IMR-90 (cell line): ENCODE measurements at places on chromosomes 5 and 9. TPM values are rescaled to one million over a fixed set of nuclear protein-coding genes. Genes with fewer than 3 reads are reported as not detected.

DNA sequence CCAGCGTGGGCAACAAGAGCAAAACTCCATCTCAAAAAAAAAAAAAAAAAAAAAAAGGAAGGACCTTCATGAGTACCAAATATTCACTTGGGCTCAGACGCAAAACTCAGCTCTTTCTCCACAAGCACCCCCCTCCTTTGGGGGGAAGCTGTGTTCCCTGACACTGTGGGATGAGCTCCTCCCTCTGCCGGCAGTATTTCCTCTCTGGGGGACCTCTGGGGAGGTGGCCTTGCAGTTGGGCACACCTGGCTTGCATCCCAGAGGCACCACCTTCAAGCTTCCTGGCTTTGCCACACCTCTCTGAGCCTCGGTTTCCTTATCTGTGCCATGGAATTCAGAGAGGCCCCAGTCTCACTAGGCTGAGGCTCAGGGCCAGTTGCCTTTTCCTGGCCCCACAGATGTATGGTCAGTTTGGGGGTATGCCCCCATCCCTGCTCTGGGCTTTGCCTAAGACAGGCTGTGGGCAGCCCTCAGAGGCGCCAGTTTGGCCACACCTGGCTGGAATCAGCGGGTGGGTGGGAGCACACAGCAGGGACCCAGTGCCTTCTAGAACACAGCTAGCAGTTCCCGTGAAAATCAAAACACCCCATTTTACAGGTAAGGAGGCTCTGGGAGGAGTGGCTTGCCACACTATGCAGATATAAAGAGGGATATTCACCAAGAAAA is 157.5 kb upstream of the IER5L start:
- H3K27me3 ChIP-seq: no peaks in the 10 kb centered on the region
- H3K36me3 ChIP-seq: no peaks in the 10 kb centered on the region
- peak overlapping the region; percentile 78 for H3K27ac ChIP-seq
- H3K4me3 ChIP-seq: no peak overlapping the region
- DNase-seq: no peak
- H3K4me1 ChIP-seq: peaks cover 42% of the 10 kb centered on the region

GRCh38 chr5:173581408-173582215 is 34.8 kb downstream of the BOD1 start:
- H3K27me3 ChIP-seq: no peaks in the 10 kb centered on the region
- peaks cover 11% of the 10 kb centered on the region; the same call in 1 of the 2 replicates for H3K4me1 ChIP-seq
- no peaks in the 10 kb centered on the region for H3K36me3 ChIP-seq

DNA sequence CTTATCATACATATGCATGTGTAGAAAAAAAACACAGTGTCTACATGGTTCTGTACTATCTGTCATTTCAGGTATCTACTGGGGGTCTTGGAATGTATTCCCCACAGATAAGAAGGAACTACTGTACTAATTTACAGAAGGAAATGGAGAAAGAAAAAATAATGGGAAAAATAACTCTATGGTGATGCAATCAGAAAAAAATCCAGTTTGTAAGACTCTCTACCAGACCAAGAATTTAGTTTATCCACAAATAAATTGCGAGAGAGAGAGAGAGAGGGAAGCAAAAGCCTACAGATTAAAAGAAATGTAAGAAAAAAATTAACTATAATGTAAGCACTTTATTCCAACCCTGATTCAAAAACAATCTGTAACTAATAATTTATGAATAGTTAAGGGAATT is 708.6 kb upstream of the ZNF608 start:
- no peak overlapping the region for H3K4me3 ChIP-seq
- no peaks in the 10 kb centered on the region for H3K27me3 ChIP-seq
- H3K27ac ChIP-seq: no peak overlapping the region
- no peaks in the 10 kb centered on the region for H3K4me1 ChIP-seq
- no peaks in the 10 kb centered on the region for H3K36me3 ChIP-seq
- DNase-seq: peak; percentile 53

DNA sequence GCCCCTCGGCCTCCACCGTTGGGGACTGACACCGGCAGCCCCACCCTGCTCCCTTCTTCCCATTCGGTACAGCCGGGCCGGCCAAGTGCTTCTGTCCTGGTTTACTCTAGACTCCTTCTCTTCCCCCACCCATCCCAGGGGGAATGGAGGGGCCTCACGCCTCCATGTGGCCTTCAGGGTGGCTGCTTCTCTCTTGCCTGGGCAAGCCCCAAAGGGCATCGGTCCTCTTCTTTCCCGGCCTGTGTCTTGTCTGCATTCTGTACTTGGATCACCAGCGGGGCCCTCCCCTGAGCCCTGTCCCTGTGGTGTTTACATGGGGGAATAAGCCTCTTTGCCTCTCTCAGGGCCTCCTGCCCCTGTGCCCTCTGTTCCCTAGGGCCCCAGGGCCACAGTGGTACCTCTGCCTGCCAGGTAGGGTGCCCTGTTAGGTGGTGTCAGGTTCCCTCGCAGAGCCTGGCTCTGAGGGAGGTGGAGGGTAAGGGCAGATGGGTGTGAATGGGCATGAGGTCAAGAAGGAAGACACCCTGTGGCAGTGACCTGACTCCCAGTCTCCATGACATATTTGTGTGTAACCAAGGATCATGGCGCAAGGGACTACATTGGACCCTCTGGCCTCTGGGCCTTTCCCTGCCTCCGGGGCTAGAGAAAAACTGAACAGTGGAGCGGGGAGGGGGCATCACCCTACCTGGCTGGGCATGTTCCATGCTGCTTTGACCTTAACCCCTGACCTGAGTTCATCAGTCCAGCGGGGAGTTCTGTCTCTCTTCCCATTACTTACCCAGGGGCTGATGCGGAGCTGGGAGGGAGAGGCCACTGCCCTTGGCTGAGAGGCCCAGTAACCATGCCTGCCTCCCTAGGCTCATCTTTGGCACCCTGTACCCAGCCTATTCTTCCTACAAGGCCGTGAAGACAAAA is 1.6 kb downstream of the REEP2 start:
- H3K4me3 ChIP-seq: no peak overlapping the region
- peaks cover 7% of the 10 kb centered on the region for H3K36me3 ChIP-seq
- DNase-seq: no peak

- peaks cover 9% of the 10 kb centered on the region; the same call in 1 of the 2 replicates for H3K36me3 ChIP-seq
- peaks cover 6% of the 10 kb centered on the region for H3K4me1 ChIP-seq
- DNase-seq: no peak
- H3K27ac ChIP-seq: no peak overlapping the region
- H3K4me3 ChIP-seq: no peak overlapping the region
- peaks cover 27% of the 10 kb centered on the region for H3K27me3 ChIP-seq
Observed at GRCh38 chr5:174734571-174735497, 10.5 kb downstream of the MSX2 start.

- H3K27me3 ChIP-seq: no peaks in the 10 kb centered on the region
- DNase-seq: no peak
- no peak overlapping the region for H3K4me3 ChIP-seq
- H3K36me3 ChIP-seq: no peaks in the 10 kb centered on the region
Observed at GRCh38 chr9:77946969-77947620, 84.5 kb downstream of the GNAQ start.

- no peaks in the 10 kb centered on the region for H3K36me3 ChIP-seq
- no peak for DNase-seq
- no peak overlapping the region for H3K27ac ChIP-seq
Observed at GRCh38 chr5:181151146-181151545, 3.8 kb downstream of the OR2V2 start.

CDKN2B-AS1 gene
- 1.1 and 1.7 TPM in 2 replicates for total RNA-seq

FBXW5 gene
- 65.1 and 72.2 TPM in 2 replicates for total RNA-seq

DNA sequence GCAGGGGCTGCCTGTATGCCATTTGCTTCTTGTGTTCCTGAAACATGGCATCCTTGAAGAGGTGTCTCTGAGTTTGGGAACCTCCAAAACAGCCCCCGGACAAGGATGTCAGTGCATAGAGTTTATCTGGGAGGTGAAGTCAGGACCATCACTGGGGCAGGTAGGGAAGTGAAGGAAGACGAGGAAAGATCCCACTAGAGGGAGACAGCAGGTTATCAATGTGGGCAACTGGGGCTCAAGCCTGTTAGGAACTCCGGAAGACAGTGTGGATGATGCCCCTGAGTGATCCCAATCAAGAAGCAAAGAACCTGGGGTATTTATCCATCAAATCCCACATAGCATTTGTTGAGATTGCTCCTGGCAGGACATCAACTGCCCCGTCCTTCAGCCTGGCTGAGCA is 233.1 kb downstream of the AGTPBP1 start:
- H3K27me3 ChIP-seq: no peaks in the 10 kb centered on the region
- no peak for DNase-seq
- no peak overlapping the region for H3K27ac ChIP-seq

UNC13B gene
- 12.2 and 14.3 TPM in 2 replicates for total RNA-seq

DNA sequence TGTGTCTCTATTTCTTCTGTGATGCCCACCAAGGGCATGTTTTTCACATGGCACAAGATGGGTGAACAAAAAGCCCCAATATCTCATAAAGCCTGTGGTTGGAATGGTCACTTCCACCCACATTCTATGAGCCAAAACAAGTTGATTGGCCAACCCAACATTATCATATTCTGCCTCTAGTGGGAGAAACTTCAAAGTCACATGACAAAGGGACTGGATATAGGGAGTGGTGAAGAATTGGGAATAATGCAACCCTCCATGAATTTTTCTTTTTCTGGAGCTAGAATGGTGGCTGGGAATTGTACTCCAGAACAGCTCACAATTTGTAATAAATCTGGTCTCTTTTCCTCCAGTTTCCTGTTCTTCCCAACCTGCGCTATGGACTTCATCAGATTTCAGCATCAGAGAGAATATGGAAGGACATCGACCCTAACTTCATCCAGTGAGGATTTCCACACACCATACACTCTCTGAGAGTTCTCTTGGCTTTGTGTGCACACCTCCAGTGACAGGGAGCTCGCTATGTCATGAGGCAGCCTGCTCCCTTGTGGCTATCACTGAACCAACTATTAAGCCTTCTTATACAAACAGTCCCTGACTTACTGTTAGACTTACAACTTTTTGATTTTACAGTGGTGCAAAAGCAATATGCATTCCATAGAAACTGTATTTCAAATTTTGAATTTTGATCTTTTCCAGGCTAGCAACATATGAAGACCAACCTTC is 12.0 kb upstream of the B4GALT1 start:
- no peak for DNase-seq
- H3K27me3 ChIP-seq: no peaks in the 10 kb centered on the region
- H3K36me3 ChIP-seq: no peaks in the 10 kb centered on the region
- no peak overlapping the region for H3K27ac ChIP-seq
- peaks cover 9% of the 10 kb centered on the region for H3K4me1 ChIP-seq

C7 gene
- 0.54 and 0.83 TPM in 2 replicates for total RNA-seq

GRCh38 chr5:42767491-42768105 is 11.0 kb downstream of the CCDC152 start:
- no peak overlapping the region for H3K4me3 ChIP-seq
- H3K27ac ChIP-seq: no peak overlapping the region
- H3K4me1 ChIP-seq: no peaks in the 10 kb centered on the region
- DNase-seq: peak; percentile 13

DNA sequence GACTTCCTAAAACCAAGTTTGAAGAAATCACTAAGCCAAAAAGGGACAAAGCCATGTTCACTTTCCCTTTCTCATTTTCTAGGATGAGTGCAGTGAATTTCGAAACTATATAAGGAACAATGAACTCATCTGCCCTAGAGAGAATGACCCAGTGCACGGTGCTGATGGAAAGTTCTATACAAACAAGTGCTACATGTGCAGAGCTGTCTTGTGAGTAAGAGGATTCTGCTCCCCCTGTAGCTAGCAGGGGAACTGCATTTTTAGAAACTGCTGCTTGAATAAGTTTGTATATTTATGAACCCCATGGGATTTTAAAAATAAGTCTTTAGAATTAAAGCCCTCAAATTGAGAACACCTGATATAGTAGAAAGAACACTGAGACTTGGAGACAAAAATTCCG is 42.7 kb upstream of the SPINK14 start:
- no peak overlapping the region for H3K27ac ChIP-seq
- H3K36me3 ChIP-seq: no peaks in the 10 kb centered on the region
- peak; percentile 8 for DNase-seq
- no peak overlapping the region for H3K4me3 ChIP-seq

GRCh38 chr5:72505539-72506157 is 1.6 kb downstream of the ZNF366 start:
- H3K27me3 ChIP-seq: no peaks in the 10 kb centered on the region
- no peak for DNase-seq
- no peaks in the 10 kb centered on the region for H3K36me3 ChIP-seq
- no peak overlapping the region for H3K4me3 ChIP-seq

KCNT1 gene
- not detected in 2 replicates for total RNA-seq

EPB41L4A gene
- total RNA-seq: under 0.01 TPM in 2 replicates

- no peak overlapping the region for H3K27ac ChIP-seq
Observed at GRCh38 chr5:96348536-96348935, 84.5 kb downstream of the PCSK1 start.

DNA sequence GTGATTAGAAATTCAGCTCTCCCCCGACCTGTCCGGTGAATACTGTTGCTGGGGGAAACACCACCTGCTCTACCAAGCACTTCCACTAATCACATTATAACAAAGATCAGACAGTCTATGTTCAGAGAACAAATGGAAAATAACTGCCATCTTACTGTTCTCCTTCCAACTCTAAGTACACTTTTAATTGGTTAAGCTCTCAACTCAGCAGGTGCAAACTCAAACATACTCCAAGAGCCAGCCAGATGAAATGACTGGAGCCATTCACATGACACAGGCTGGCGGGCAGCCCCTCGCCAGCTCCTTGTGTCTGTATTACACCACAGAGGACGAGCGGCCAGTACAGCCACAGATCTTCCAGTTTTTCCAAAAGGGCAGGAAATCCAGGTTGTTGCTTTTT is 16.1 kb downstream of the LIFR start:
- no peak for DNase-seq
- no peak overlapping the region for H3K27ac ChIP-seq
- H3K27me3 ChIP-seq: no peaks in the 10 kb centered on the region

OR1J2 gene
- not detected in 2 replicates for total RNA-seq
